ENCODE measurements at places on chromosomes 4 and X. TPM values are rescaled to one million over a fixed set of nuclear protein-coding genes. Genes with fewer than 3 reads are reported as not detected.
A peak's percentile ranks its signal among the peaks of the same experiment; 100 is the strongest.

GRCh38 chr4:4418676-4419390 lies 31.9 kb downstream of the NSG1 start:
- DNase-seq = no peak

DNA sequence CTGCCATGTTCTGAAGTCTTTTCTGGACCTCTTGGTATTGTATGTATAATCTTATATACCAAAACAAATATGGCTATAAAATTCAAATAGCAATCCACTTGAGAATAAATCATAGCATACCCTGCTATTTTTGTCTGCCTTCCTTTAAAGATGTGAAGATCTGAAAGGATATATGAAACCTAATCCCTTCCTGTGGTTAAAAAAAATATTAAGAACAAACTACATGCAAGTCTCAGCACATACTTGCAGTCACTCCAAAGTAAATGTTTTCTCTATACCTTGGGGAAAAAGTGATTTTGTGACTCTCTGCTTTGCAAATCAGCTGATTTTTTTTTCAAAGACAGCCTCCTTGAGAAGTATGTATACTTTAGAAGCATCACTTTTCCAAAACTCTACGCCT lies 322.9 kb downstream of the ANKRD50 start:
- DNase-seq = peak; percentile 43

- DNase-seq = no peak
Measured at GRCh38 chr4:85756938-85757337, 282.0 kb downstream of the ARHGAP24 start.

- no peak for DNase-seq
Measured at GRCh38 chr4:120025516-120025915, 41.1 kb downstream of the MAD2L1 start.

- no peak for DNase-seq
Measured at GRCh38 chr4:180727478-180727877, 1515.7 kb upstream of the TENM3 start.

DNA sequence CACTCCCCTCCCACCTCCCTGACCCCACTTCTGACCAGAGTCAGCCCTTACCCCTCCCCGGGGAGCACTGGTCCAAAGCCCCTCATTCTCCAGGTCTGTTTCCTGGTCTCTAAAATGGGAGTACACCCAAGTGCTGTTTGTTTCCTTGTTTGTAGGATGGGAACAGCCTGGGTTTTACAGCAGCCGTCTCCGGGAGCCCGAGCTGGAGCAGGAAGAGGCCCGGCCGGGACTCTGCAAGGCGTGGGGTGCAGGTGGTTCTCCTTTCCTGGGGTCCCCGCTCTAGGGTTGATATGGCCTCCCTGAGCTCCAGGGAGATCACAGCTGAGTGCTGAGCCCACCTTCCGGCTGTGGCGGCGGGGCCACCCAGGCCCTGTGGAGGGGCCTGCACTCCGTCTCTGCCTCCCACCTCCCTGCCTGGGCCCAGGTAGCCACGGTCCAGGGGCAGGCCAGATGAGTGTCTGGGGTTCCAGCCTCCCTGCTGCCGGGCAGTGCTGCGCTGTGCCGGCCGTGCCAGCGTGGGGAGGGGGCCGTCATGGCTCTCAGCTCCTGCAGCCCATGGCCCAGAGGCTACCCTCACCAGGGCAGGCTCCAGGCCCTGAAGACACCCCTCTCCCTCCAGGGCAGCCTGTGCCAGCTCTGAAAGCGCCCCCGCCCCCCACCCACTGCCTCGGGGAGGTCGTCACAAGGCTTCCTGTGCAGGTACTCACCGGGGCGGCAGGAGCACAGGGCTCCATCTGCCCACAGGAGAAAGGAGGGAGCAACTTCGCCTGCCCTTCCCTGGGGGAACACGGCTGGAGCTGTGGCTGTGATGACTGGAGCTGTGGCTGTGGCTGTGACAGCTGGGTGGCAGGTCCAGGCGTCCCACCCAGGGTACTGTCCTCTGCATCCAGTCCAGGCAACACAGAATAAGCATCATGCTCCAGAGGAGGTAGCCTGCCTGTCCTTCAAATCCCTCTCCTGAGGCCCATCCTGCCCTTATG lies 98.8 kb downstream of the ADRA2C start:
- DNase-seq = no peak

DNA sequence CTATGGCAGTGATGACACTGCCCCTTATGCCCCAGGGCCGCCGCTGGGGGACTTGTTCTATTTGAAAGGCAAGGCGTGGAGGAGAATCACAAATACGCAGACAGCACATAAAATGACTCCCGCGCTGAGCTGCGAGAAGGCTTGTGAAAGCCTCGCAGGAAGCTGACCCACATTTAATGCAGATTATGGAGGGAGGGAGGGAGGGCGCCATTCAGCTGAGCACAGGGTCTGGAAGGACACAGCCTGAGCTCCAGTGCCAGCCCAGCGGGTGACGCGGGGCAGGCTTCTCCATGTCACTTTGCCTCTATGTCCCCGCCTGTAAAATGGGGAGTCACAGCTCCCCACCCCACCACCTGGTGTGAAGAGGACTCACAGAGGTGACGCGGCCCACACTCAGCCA lies 14.3 kb downstream of the ABLIM2 start:
- DNase-seq = no peak

DNA sequence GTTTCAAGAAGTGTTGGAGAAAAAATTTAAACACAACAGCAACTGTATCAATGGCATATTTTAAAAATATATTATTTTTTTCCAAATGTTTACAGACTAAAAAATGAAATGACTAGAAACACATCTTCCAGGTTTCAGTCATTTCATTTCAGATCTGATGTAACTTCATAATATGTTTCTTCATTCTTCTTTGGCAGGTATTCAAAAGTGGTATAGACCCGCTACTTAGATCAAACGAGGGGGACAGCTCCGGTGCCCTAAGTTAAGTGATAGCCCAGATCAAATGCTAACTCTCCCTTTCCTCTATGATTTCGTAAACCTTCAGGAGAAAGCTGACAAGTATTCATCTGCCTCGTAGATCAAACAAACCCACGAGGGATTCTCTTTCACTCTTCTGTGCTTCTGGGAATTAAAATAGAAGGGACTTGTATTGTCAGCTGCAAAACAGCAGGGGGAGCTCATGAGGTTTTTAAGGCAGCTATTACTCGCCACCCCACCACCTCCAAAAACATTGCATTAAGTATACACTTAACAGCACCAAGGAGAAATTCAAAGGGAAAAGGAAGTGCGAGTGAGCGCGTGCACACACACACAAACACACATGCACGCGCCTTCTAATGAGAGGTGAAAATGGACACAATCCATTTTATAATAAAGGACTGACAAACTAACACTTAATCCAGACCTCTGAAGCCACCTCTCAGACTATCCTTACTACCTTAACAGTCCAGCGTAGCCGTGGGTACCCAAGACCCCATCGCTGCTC lies 21.4 kb downstream of the HELT start:
- DNase-seq = peak; percentile 35

DNA sequence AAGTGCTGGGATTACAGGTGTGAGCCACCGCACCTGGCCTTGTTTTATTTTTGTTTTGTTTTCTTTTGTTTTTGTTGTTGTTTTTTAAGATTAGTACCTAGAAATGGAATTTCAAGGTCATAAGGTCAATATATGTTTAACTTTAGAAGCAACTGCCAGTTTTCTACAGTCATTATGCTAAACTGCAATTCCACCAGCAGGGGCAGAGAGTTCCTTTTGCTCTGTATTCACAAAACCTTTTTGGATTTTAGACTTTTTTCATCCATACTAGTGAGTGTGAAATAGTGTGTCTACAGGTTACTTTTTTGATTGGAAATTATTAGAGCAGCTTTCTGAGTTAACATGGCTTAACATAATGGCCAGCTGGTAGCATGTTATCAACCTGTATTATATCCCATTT lies 580.6 kb downstream of the TRIML1 start:
- DNase-seq = no peak

DNA sequence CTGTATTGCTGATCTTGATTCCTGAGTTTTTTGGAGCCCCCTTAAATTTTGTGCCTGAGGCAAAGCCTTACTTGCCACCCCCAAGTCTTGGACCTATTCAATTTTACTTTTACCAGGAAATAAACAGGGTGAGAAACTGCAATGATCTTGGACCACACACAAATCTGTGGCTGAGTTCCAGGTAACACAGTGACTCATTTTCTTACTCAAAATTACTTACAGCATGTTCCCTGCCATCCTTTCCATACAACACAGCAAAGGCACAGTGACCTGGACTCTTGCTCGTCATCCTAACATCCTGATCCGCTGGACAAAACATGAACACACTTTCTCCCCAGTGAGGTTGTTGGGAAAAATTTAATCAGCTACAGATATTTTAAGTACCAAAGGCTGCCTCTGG lies 60.7 kb upstream of the S100G start:
- DNase-seq = peak; percentile 71

DNA sequence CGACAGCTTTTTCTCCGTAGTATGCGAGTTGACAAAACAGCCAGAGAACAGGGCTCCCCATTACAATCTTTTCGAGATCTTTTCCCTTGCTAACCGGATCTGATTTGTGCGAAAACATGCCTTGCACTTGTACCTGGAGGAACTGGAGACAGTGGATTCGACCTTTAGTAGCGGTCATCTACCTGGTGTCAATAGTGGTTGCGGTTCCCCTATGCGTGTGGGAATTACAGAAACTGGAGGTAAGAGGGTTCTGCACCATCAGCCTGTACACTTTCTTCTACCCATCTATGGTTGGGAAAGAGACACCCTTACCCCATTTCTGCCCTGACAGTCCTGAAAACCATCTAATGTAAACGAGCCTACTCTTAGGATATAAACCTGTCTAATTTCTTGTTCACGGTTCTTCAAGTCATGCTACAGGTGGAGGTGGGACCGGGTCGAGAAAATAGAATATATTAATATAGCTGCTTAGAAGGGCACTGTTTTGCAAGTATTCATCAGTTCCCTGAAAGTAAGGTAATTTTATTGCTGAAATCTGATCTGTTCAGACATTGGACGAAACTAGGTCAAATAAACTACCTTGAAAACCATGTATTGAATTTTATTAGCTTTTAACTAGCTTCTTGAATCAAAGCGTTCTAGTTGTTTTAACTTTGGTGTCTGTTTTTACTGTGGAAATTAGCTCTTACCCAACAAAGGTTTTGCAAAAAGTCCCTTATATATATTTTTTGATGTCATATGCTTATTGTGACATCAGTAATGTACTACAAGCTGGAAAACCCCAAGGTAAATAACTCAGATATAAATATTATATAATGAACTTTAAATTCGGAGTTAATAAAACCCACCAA lies 869 bp downstream of the TMEM184C start:
- no peak for DNase-seq

DNA sequence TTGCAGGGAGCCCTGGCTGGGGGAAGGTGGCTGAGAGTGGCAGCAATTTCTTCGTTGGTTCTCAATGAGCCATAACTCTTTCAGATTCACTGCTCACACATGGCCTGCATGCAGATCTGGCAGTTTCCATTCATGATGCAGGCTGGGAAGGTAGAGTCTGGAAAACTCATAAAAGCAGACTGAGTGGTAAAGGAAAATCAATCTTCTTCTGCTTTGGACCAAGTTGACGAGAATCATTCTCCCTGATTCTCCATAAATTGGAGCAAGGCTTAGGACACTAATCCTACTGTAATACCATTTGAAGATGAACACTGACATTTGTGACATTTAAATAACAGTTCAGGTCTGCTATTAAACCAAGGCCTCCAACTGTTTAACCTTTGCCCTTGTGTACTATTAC lies 35.3 kb upstream of the HAND2 start:
- no peak for DNase-seq

TRIML1 gene
- not detected for total RNA-seq

ITIH6 gene
- total RNA-seq = not detected

MTTP gene
- total RNA-seq = not detected

UVSSA gene
- total RNA-seq = 11.8 TPM

TLR2 gene
- 33.2 TPM for total RNA-seq

CTAG2 gene
- total RNA-seq = not detected

Measured in mammary epithelial cell (primary cell).